ENCODE measurements at places on chromosomes 7 and 10.

DNA sequence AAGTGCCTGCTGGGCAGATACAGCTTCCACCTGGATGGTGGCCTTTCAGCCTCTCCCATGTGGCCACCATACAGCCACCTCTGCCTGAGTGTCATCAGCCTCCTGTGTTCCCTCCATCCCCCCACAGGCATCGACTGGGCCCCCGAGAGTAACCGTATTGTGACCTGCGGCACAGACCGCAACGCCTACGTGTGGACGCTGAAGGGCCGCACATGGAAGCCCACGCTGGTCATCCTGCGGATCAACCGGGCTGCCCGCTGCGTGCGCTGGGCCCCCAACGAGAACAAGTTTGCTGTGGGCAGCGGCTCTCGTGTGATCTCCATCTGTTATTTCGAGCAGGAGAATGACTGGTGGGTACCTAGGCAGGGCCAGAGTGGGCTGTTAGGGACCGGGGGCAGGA is 13.4 kb downstream of the ARPC1B start:
- no peak for DNase-seq

DNA sequence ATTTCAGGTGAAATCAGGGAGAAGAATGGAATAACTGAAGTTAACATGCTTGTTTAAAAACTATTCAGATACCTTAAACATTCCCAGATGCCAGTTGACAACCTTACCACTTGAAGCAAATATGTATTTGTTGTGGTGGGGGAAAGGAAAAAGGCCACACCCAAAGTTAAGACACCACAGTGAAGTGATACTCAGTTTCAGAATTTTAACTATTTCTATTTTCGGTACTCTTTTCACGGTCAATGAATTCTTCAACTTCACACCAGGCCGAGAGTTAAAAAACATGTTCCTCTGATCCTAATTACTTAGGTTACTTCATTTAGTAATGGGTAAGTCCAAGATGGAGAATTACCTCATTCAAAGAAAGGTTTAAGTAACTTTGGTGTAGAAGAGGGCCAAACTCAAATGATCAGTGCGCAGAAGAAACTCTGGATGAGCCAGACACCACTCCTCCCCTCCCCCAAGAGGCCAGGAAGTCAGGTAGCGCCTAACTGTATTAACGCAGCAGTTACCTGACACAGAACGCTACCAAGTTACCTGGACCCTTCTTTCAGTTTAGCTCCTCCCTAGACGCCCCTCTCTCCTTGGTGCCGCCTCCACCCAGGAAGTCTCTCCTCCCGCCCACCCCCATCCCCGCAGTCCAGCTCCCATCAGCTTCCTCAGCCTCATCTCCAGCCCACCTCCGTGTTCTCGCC is 700 bp downstream of the MTPN start:
- DNase-seq: peak; percentile 30

DNA sequence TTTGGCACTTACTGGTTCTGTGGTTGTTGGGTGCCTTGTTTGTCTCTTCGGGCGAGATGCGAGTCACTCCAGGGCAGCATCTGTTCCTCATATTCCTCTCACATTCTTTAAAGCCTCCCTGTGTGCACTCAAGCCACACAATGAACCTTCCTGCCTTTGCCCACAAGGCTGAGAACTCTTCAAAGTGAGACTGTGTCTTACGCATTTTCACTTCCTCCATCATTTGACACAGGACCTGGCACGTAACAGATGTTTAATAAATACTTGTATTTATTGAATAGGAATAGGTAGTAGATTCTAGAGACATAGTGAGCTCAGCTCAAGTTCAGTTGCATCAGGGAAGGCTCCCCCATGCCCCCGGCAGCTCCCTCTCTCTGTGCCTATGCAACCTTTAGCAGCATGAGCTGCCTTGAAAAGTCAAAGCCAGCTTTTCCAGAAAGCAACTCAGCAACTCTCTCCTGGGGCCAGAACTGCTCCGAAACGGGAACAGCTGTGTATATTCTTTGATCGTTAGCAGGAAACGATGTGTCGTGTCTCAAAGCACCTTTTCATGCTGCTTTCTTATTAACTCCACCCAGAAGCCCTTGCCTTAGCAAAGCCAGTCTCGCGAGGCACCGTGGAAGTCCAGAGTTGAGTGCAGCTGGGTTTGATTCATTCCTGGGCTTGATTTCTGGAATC is 97.5 kb downstream of the PFKFB3 start:
- peak; percentile 47 for DNase-seq

GRCh38 chr10:128579280-128579865 is 453.1 kb upstream of the MKI67 start:
- DNase-seq: no peak

GRCh38 chr10:119597405-119598186 is 832 bp upstream of the TIAL1 start:
- DNase-seq: peak; percentile 11

DNA sequence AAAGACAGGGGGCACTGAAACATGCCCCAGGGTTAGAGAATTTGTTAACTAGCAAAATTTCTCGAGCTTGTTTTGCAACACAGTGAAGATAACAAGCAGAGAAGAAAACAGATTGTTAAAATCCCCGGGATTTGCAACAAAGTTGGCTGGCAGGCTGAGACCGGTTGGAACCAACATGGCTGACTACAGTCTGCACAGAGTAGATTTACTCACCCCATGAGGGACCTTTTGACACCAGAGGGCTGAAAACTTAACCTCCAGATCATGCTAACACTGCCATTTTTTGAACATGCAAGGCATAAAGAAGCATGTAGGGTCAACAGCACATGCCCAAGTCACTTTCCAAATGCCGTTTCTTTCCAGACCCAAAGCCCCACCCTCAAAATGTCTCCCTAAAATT is 95.2 kb upstream of the TMEM26 start:
- DNase-seq: no peak

DNA sequence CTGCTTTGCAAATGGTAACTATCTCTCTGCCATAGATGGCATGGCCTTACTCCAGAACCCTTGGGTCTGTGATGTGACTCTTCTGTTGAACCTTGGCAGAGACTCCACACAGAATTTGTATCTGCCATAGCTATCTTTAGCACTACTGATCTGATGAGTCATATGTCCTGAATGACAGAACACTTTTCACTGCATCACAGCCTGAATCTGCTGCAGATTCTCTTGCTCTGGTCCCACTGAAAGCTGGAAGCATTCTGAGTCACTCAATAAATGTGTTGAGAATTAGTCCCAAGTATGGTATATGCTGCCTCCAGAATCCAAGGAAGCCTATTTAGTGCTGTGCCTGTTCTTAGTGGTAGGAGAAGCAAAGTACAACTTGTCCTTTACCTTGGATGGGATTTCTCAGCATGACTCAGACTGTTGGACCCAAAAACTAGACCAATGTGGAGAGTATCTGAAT is 39.5 kb upstream of the ANKRD1 start:
- DNase-seq: no peak

- no peak for DNase-seq
Observed at GRCh38 chr7:135517060-135517459, 7.2 kb upstream of the CNOT4 start.

DNA sequence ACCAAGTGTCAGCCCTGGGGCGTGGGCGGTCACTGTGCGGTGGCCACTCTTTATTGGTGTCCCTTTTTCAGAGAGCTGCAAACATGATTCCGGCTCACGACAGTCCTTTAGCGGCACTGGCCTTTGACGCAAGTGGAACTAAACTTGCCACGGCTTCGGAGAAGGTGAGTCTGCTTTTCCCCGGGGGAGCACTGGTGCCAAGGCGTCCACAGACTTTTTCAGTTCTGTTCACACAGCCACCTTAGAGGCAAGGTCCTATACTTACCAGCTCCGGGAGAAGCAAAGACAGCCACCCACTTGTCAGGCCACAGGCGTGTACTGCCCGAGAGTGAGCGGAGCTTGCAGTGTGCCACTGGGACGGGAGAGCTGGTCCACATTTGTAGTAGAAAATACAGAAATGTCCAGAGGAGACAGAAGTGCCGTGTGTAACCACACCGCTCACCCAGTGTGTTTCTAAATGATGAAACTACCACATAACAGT is 27.9 kb downstream of the WIPI2 start:
- DNase-seq: no peak

DNA sequence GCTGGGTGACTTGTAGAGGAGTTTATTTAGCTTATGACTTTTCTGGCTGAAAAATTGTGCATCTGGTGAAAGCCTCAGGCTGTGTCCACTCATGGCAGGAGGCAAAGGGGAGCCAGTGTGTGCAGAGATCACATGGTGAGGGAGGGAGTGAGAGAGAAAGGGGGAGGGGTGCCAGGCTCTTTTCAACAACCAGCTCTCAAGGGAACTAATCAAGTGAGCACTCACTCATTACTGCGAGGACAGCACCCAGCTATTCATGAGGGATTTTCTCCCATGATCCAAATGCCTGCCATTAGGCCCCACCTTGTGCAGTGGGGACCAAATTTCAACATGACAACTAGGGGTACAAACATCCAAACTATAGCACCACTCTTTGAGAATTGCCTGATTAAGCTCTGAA is 590.2 kb downstream of the MAGI2 start:
- DNase-seq: no peak
